Stimulated activated CD4-positive, alpha-beta T cell treated with anti-CD3 and anti-CD28 coated beads, TNF-alpha, amount 100 ng/mL, for 24 hours (primary cell): ENCODE measurements at places on chromosomes 3 and 15.

DNA sequence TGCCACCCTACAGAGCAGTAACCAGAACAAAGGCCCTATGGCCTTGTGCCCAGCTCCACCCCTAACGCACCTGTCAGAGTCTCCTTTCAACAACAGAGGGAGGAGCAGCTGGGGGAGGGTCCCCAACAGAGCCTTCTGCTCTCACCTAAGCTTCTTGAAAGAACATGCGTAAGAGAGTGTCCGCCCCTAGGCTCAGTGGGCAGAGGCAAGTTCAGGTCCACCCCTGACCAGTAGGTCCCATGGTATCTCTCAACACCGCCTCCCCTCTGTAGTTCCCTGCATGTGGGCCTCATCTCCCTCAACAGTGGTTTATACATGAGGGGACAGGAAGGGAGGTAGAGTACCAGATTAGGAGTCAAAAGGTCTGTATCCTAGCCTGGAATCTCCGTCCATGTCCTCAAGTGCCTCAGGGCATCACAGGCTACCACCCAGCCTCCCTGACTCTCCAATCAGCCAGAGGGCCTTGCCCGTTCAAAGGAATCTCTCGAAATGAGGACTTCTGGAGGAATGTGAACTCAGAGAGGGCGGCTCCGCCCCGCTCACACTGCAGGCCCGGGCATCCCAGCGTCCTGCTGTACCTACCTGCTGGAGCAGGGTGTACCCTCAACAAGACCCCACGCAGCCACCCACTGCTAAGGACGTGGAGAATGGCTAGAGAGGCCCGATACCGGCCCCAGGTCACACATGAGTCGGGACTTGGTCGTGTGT is 680 bp downstream of the POC1A start:
- no peak for DNase-seq

GRCh38 chr15:78565951-78566774 is 843 bp downstream of the CHRNA5 start:
- DNase-seq = no peak

- no peak for DNase-seq
Measured at GRCh38 chr3:58173029-58173668, 37.6 kb downstream of the DNASE1L3 start.

DNA sequence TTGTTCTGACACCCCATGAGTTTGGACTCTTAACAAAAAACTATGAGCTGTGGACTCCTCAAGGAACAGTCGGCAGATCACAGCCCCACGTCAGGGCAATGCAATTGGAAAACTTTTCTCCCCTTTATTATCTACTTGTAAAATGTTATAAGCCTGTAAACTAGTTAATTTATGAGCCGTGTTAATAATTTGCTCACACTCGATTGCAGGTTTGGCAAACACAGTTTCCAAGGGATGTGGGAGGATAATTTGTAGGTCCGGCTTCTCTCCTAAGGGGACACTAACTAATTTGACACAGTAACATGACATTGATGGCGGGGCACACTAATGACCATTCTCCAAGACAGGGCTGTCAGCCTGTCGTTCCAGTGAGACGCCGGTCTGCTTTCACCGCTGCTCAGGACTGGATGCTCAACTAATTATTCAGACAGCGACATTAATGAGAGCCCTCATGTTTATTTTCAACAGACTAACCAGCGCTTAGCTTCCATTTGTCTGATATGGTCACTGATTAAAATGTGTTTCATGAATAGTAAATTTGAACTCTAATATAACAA is 222.1 kb downstream of the FOXP1 start:
- no peak for DNase-seq

DNA sequence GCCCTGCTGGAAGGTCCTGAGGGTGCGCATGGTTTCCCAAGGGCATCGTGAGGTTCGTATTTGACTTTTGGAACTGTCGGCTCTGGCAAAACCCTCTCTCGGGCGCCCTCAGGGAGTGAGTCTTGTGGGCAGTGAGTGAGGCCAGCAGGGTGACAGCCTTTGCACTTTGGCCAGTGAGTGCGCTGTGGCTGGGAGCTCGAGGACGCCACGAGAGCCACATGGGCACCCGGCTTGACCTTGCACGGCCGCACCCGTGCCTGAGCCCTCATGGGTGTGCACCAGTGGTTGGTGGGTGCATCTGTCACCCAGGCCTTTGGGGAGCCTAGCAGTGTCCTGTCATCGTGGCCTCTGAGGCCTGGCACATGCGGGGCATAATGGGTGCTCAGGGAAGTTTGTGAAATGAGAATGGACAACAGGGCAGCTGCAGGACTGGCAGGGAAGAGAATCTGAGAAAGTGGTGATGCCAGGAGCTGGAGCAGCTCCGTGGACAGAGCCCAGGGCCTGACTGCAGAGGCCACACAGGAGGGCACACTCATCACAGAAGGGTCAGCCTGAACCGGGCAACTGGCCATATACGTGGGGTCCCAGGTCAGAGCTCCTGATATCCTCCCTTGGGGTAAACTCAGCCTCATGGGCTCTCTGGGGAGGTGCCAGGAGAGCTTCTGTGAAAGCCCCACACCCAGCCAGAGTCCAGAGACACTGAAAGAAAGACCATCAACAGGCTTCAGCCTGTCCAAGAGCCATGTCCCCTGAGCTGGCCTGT is 30.4 kb upstream of the SNRPA1 start:
- DNase-seq = no peak

GRCh38 chr3:29214009-29214658 is 66.7 kb upstream of the RBMS3 start:
- DNase-seq = no peak

DNA sequence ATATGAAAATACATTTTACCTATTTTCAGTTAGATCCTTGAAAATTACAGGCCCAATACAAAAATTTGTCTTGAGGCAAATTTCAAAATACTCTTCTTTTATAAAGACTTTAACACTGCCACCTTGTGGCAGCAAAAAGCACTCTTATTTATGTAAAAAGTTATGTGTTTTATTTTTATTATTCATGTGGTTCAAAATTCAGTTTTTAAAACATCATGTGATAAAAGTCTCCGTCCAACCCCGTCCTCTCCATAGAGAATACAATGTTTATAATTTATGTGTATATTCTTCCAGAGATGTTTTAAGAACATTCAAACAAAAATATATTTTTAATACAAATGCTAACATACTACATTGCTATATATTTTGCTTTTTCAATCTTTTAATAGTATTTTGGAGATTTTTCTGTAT is 36.9 kb upstream of the TRIM59 start:
- DNase-seq = no peak

GRCh38 chr15:62847900-62848489 is 194.6 kb upstream of the TPM1 start:
- DNase-seq = no peak

DNA sequence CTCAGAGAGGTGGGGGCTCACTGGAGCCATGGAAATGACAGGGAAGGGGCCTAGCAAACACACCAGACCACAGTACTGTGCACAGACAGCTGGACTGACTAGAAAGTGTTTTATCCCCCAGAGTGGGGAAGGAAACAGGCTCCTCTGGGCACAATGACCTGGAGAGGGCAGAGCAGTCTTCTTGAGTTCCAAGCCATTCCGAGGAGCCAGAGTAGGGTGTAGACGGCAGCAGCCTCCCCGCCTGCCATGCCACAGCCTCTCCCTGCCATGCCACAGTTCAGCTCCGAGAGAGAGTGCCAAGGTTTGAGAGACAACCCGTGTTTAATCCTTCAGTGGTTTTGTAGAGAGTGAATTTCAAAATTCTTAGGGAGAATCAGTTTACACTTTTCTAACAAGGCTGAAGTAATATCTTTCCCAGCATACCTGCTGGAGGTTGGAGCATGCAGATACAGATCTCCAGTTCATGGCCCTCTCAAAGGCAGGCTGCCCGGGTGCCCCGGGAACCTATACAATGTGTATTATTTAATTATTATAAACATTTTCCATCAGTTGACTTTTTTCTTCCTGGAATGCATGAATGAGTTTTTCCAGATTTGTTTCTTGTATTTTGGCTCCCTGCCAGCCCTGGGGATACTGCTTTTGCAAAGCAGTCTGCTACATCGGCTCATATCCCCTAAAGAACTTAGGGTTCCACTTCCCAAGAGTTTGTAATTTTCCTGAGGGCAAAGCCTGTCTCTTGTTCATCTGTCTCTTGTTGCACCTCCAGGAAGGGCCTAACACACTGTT is 3.2 kb downstream of the PODXL2 start:
- DNase-seq = no peak

GRCh38 chr3:64223791-64224745 is 1.2 kb downstream of the PRICKLE2 start:
- DNase-seq = no peak

DNA sequence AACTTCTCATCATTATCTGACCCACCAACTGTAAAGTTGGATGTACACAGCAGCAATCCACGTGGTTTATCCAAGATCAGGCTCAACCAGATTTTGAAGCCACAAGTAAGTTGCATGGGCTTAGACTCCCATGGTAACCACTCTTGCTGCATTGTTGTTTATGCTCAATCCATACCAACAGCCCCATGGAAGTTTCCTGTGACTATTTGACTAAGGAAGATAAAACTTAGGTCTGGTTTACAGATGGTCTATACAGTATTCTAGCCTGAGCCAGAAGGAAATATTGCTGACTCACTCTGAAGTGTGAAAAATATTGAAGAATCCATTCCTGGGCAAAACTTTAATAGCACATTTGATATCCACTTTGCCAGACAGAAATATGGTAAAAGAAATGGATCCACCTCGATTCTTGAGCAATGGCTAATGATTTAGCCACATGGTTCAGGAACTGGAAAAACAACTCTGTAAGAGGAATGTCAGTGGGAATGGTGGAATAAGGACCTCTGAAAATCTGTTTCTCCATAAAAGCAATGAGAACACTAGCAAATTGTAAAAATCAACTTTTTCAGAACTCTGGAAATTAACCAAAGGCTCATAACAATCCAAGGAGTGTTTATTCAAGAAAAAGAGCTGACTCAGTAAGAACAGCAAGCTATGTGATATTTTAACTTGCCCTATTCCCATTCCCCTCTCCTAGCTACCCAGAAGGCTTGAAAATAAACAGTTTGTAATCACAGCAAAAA is 162.9 kb upstream of the STT3B start:
- no peak for DNase-seq

DNA sequence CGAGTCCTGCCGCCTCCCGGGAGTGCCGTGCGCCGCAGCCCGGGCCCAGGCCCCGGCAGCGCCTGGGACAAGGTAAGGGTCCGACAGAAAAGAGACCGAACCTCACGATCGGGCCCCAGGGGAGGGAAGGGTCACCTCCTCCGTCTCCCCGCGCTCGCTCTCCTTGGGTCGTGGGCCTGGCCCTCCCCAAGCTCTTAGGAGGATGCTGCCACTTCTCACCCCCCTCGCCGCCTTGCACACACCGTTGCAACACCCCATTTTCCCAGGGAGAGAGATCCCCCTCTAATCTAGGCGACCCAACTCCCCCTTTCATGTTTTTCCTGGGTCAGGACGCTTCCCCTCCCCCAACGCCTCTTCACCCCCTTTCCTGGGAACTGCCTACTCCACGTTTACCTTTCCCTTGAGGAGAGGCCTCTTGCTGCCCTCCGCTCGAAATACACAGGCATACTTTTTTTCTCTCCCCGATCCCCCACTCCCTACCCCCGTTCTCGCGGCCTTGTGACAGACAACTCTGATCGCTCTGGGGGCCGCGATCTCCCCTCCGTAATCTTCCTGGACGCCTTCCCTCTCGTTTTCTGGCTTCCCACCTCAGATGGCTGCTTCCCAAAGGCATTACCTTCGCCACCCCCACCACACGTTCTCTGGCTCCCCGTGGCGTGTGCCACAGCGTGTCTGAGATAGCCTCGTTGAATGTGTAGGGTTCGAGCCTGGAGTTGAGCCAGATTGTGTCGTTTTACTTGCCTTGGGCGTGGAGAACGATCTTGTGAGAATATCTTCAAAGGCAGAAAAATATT is 688 bp downstream of the SETD5 start:
- peak; percentile 22 for DNase-seq

- no peak for DNase-seq
Measured at GRCh38 chr3:195267096-195267495, 3.9 kb downstream of the XXYLT1 start.

DNA sequence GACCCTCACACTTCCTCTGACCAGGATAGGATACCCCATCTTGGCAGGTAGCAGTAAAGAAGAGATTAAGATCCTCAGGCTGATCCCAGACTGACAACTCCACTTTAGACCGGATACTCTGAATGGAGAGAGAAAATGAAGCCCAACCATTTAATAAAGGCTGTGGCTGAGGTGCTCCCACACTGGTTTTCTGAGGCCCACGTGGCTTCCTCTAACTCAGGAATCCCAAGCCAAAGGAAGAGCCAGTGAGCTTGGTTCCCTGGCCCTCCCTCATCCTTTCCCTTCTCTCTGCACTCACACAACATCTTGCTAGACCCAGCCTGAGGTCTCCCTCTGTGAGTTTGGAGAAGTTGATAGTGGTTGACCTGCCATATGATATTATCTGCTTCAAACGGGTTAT is 78.1 kb downstream of the ITGB5 start:
- DNase-seq = no peak

GRCh38 chr3:114586119-114586518 is 292.3 kb downstream of the TIGIT start:
- no peak for DNase-seq

DNA sequence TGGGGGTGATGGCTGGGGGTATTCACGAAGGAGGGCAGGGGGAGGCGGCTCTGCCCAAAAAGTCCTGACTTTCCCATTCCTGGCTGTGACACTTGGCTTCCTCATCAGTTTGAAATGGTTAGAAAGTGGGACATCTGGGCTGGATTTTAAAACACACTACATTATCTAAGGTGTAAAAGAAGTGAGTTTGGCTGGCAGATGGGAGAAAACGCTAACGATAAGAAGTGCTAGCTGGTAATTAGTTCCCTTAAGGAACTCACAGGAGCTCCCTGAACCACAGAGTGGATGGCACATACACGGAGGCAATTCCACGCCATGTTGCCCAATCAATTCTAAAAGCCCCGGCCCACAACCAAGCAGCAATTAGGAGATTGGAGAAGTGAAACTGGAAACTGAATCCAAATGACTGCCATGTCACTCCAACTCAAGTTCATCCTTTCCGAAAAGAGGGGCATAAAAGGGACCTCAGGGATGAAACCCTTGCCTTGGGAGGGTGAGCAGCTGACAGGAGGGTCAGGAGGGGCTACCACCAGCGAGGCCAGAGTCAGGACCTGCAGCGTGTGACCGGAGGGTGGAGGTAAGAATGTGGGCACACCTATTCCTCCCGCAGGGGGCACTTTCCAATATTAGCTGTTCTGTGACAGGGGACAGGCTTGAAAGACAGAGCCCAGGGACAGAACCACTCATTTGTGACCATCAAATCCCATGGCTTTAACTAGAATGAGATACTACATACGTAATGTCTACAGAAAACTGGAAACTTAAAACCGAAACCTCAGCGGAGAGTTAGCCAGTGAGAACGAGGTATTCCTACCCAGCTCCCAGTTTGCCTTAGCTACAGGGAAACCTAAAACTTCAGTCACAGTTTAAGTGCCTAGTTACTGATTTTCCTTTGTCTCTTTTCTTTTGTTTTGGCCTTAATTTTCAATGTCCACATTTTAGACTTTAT is 95.3 kb upstream of the OXTR start:
- DNase-seq = no peak
